Stimulated activated CD8-positive, alpha-beta memory T cell treated with anti-CD3 and anti-CD28 coated beads, Interleukin-2, amount 100 ng/mL, for 48 hours (primary cell): ENCODE measurements at places on chromosomes 3 and 15.

DNA sequence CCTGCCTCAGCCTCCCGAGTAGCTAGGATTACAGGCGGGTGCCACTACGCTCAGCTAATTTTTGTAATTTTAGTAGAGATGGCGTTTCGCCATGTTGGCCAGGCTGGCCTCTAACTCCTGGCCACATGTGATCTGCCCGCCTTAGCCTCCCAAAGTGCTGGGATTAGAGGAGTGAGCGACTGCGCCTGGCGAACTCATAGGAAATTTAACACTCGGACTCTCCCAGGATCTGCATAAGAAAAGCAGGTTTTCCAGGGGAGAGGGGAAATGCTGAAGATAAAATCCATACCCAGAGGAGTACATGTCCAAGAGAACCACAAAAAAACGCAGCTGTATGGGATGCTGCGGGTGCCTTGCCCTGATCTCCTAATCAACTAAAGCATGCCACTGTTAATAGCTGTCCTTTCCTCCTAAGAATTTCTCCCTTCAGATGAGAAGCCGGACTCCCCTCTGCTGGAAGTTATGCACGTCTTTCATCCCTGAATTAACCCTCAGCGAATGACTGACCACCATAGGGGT lies 25.3 kb upstream of the TGFBR2 start:
- no peak for DNase-seq

DNA sequence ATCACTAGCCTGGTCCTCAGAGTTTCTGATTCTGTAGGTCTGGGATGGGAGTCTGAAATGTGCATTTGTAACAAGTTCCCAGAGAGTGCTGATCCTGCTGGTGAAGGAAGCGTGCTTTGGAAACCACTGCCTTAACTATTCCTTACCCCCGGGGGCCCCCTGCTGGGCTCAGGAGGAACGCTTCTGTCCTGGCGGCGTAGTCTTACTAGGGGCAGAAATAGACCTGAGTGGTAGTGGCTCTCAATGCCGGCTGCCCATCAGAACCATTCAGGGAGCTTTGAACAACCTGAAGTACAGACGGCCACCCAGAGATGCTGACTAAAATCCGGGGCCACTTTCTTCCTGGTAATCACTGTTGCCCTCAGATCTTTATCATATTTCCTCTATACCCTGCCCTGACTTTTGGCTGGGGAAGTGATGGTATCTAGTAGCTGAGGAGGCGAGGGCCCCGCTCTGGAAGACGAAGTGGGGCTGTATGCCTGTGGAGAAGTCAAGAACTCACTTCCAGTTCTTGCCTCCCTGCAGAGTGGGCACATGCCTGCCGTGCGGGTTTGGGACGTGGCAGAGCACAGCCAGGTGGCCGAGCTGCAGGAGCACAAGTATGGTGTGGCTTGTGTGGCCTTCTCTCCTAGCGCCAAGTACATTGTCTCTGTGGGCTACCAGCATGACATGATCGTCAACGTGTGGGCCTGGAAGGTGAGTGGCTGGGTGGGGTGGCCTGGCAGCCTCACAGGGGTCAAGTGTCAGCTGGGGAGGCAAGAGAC lies 16.3 kb upstream of the JMJD7 start:
- DNase-seq, result peak; percentile 43

DNA sequence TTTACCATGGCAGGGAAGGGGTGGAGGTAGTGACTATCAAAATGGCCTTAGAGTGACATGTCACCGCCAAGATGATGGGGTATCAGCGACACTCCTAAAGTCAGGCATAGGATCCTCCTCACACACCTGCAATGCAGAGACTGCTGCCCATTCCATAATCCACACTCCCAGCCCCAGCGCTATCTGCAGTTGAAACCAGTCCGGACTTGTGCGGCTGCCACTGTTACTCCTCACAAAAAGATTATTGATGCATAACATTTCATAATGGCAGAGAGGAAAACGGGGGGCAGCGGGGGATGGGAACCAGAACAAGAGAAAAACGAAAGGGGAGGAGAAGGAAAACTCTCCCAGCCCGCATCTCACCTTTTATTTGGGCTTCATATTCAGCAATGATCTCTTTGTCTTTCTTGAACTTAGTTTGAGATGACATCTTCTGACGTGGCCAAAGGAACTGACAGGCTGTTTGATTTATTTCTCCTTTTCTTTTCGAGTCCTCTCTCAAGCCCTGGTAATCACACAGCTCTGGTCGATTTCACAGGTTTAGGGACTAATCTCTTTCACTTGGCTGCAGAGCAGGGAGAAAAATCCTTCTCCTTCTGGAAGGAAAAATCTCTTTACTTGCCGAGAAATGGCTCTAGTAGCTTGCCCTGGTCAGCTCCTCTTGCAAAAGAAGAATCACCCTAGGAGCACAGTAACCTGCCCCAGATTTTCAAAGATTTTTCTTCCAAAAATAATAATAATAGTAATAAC lies 749 bp downstream of the SRGAP3 start:
- DNase-seq, result no peak

GRCh38 chr3:157471064-157471463 lies 32.2 kb downstream of the VEPH1 start:
- DNase-seq, result no peak

GRCh38 chr3:156816091-156816793 lies 9.9 kb upstream of the LEKR1 start:
- DNase-seq, result peak; percentile 4

- no peak for DNase-seq
These were observed 92.8 kb upstream of the NMNAT3 start for GRCh38 chr3:139770577-139770976.

- DNase-seq, result no peak
These were observed 257.4 kb upstream of the ADAMTS9 start for GRCh38 chr3:64945171-64945729.

DNA sequence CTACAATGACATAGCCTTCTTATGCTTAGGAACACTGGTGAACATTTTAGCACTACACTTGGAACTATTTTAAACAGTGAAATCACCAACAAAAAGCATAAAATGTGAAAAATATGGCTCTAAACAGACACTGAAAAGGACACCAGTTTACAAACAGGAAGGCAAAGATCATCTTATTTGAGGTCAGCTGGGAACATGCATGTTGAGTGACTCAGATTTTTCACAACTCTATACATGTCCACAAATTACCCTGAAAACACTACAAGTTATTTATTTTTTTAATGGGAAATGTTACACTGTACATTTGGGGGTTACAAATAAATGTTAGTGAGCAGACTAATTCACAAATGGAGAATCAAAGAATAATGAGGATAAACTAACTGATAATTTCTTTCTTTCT lies 12.5 kb upstream of the GK5 start:
- no peak for DNase-seq

DNA sequence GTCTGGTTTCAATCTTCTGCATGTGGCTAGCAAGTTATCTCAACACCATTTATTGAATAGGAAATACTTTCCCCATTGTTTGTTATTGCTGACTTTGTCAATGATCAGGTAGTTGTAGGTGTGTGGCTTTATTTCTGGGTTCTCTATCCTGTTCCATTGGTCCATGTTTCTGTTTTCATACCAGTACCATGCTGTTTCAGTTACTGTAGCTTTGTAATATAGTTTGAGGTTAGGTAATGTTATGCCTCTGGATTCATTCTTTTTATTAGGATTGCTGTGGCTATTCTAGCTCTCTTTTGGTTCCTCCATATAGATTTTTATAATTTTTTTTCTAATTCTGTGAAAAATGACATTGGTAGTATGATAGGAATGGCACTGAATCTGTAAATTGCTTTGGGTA lies 58.3 kb downstream of the LRRC49 start:
- no peak for DNase-seq

- no peak for DNase-seq
These were observed 430.7 kb upstream of the CBLB start for GRCh38 chr3:106299300-106300098.

- DNase-seq, result no peak
These were observed 130.7 kb downstream of the ALCAM start for GRCh38 chr3:105497386-105497785.

- DNase-seq, result no peak
These were observed 25.8 kb upstream of the EHHADH start for GRCh38 chr3:185279587-185280138.

DNA sequence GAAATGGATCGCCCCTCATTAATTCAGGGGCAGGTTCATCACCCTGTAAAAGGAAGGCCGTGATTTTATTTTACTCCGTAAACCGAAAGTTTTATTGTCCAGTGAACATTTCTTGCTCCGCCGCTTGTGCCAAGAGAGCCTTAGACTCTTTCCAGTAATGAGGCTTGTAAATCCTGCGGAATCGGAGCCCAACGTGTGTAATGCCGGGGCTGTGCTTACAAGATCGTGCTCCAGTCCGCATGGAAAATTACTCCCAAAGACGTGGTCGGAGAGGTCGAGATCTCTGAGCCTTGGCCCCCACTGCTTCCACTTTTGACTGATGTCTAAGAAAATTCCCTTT lies 649 bp upstream of the PLOD2 start:
- no peak for DNase-seq

GRCh38 chr3:160719710-160720109 lies 36.3 kb upstream of the PPM1L start:
- DNase-seq, result no peak

- DNase-seq, result no peak
These were observed 66.7 kb downstream of the BBX start for GRCh38 chr3:107589454-107589853.

DNA sequence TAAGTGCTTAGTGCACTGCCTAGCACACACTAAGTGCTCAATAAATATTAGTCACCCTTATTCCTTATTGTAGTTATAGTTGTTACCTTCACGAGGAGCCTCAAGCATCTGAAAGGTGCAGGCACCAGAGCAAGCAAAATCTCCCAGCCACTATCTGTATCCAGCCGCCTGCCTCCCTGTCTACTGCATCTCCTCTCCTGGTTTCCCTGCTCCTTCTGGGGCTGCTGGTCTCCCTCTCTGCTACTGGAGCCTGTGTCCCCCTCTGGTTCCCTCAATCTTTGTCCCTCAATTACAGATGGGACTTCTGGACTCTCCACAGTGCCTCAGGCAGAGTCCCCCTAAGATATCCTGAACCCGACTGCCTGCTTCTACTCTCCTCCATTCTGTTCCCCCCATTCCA lies 18.8 kb downstream of the MYL3 start:
- no peak for DNase-seq

DNA sequence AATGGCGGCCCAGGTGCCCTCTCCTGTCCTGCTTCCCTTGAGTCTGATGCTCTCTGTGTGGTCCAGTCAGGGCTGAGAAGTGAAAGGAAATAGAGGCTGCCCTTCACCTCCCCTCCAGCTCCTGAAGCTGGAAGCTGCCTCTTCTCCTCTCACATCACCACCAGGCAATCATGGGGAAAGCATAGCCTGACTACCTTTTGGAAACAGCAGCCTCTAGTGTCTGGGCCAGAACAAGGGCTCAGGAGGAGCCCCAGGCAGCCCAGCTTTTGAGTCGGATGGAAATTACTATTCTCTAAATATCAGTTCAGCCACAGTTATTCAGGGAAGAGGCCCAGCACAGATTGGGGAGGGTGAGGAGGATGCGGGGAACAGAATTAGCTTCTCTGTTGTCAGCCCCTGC lies 43.3 kb upstream of the CCDC174 start:
- DNase-seq, result no peak

- DNase-seq, result no peak
These were observed 242.6 kb upstream of the LRTM1 start for GRCh38 chr3:55170444-55170843.

- no peak for DNase-seq
These were observed 22.4 kb downstream of the NANOGP8 start for GRCh38 chr15:35062738-35063099.

DNA sequence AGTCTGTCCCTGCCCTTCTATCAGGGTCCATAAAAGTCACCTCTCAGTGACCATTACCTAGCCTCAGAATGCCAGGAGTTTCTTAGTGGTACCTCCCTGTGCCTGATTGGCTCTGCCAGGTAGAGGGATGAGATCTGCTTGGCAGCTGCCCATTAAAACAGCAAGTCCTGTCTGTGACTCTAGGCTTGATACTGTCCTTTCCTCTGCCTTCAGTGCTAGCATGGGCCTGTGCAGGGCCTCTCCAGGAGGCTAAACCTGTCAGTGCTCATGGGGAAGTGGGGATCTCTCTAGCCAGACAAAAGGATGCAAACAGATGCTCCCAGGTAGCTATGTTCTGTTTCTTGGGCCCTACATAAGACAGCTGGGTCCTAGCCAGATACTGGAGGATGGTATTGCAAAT lies 10.0 kb upstream of the MANF start:
- no peak for DNase-seq

DNA sequence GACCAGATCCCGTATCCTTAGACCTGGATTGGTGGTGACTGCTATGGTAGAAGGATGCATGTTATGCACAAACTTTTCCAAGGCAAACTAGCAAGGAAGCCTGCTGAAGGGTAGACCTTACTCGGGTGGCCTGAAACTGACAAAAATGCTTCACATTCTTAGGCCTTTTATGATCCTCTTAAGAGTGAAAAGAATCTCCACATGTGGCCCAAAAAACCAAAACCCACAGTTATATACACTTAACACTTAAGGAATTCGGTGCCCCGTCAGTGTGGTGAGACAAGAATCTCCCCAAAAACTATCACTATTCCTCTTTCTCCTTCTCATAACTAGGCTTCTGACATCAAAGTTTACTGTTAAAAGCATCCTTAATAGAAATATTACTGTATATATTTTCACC lies 130.1 kb upstream of the SOX2 start:
- no peak for DNase-seq

DNA sequence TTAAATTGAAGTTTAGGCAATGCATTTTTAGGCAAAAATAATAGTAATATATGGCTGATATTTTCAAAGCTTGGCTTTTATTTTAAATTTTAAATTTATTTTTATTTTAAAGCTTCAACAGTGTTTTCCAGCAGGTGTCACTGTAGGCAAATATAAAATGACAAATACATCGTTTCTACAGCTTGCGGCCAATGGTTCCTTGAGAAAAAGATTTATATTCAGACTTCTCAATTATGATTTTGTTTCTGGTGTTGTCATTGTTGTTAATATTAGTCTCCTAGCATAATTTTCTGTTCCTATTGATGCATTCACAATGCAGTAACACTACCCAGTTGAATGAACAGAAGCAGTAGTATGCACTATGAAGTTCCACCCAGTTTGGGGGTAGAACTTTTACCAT lies 220.7 kb upstream of the DNAJC19 start:
- no peak for DNase-seq

GRCh38 chr3:149648525-149648924 lies 9.3 kb downstream of the WWTR1 start:
- no peak for DNase-seq

- DNase-seq, result no peak
These were observed 769 bp upstream of the CSPG4 start for GRCh38 chr15:75713338-75713895.
